ENCODE measurements at places on chromosomes 5 and 9.
A peak's percentile ranks its signal among the peaks of the same experiment; 100 is the strongest.

- no peak for DNase-seq
These were observed 6.1 kb downstream of the AFAP1L1 start for GRCh38 chr5:149277801-149278200.

- no peak for DNase-seq
These were observed 49.7 kb upstream of the FNIP1 start for GRCh38 chr5:131846536-131846935.

DNA sequence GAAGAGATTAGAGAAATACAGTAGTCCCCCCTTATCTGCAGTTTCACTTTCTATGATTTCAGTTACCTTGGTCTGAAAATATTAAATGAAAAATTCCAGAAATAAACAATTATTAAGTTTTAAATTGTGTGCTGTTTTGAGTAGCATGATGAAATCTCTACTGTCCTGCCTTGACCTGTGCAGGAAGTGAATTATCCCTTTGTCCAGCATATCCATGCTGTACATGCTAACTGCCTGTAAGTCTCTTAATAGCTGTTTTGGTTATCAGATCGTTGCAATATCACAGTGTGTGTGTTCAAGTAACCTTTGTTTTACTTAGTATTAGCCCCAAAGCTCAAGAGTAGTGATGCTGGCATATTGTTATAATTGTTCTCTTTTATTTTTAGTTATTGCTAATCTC, 11.2 kb upstream of the JAK2 start:
- DNase-seq, result no peak

GRCh38 chr9:126057121-126057825, 269.4 kb upstream of the MVB12B start:
- no peak for DNase-seq

GRCh38 chr9:9557804-9558334, 1054.9 kb downstream of the PTPRD start:
- DNase-seq, result no peak

GRCh38 chr9:127770905-127771569, 7.4 kb downstream of the SH2D3C start:
- DNase-seq, result peak; percentile 80

DNA sequence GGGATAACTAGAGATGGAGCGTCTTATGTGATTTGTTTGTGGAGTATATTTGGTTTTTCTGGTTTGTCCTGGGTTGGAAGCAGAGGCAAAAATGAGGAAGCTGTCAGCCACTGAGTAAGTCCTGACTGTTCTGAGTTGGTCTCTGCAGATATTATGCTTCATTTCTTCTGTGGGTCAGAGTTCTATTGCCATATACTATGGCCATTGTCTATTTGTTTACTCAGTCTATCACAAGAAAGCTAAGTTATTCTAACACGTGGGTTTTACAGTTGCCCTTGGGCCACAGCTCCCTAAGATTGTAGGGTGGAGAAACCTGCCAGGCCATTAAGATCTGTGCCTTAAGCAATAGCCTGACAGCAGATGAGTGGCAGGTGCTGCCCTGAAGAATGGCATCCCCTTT, 3.0 kb upstream of the CTSV start:
- no peak for DNase-seq

DNA sequence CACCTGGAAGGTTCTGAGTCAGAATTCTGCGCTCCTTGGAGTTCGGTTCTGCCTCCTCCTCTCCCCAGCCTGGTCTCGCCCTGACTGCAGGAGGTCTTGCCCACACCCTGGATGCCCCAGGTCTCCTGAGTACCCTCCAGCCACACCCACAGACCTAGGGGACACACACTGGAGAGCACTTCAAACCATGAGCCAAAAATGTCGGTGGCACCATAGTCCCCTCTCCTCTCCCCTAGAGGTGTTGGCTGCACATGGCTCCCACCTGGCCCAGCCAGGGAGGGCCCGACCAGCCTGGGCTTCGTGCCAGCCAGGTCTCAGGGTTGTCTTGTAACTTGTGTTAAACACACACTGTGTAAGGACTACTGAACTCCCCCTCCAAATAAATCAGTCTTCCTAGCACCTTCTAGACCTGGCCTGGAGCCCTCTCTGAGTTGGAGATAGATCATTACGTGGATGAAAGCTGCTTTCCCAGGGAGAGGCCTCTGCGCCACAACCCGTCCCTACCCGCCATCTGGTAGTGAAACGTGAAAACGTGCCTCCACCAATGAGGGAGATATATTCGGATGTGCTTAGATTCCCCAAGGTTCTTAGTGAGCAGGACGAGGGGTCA, 49.9 kb upstream of the CTSL start:
- no peak for DNase-seq

DNA sequence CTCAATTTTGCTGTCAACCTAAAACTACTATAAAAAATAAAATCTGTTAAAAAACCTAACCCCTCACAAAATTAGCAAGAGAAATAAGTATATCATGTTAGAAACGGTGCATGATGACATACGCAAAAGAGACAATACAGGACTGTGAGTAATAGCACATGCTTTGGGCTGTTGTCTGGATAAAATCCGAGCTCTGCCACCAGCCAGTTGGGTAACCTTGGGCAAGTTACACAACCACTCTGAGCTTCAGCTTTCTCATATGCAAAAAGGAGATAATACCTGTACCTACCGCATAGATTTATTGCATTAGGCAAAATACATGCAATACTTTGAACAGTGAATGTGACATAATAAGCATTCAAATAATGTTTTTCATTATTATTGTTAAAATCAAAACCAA, 481.7 kb downstream of the TLE1 start:
- DNase-seq, result no peak

DNA sequence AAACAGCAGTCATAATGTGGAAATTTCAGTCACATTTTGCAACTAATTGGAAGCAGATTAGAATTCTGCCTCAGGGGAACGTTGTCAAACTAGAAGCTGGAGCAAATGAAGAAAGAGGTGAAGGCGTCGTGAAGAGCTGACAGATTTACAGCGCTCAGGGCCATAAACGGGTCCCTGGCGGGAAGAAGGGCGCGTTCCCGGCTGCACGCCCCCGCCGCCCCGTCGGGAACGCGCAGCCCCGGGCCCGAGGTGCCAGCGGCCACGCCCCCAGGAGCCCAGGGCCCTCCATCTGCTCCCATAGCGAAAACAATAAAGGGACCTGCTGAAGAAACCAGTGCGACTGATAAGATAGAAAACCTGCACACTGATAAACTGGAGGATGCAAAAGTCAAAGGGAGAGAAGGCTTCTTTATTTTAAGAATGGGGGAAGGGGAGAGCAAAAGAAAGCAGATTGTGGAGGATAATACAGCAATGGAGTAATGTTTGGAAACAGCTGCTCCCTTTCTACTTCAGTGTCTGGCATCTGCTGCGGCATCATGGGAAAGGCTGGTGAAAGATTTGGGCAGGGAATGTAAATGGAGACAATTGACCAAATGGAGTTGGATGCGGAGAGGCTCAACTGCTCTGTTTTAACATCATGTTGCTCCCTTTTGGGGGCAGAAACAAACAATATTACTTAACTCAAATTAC, 11.1 kb downstream of the ZNF608 start:
- peak; percentile 34 for DNase-seq

- DNase-seq, result no peak
These were observed 255.8 kb downstream of the PRDM9 start for GRCh38 chr5:23763170-23763569.

GRCh38 chr5:138663009-138663408, 87.8 kb upstream of the HSPA9 start:
- no peak for DNase-seq

DNA sequence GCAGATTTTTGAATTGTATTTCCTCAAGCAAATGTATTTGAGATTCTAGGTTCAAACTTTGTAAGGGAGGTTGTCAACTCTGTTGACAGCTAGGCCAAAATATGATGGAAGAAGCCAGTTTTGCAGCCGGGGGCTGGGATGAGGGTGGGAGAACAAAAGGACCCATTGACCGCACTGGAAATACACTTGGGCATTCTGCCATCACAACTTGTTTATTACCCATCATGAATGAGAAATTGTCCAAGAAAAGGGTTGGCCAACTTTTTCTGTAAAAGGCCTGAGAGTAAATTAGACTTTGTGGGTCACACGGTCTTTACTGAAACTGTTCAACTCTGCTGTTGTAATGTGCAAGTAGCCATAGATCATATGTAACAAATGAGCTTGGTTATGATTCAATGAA, 221.3 kb upstream of the KLF9 start:
- DNase-seq, result no peak

GRCh38 chr5:160359816-160360215, 10.6 kb downstream of the C1QTNF2 start:
- no peak for DNase-seq

DNA sequence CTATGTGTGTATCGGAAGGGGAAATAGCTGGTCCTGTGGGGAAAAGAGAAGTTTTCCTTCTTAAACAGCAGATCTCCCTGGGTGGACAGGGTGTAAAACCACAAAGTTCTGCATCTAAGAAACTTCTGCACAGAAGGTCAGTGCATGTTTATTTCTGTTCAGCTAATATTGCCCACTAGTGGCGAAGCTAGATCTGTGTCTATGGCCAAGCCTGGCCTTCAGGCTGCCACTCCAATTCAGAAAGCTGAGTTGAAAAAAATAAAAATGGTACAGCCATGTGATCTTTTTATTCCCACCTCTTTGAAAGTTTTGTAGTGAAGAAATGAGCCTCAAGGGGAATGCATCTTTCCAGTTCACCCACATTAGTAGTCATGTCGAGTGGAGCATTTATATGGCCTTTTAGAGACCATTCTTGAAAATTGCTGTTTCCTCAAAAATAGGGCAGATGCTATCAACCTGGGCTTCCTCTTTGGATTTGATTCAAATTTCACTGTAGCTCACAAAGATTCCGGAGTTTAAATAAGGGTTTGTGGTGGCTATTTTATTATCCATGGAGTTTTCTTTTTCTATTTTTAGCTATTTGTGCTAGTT, 488.0 kb downstream of the PRELID2 start:
- DNase-seq, result no peak

DNA sequence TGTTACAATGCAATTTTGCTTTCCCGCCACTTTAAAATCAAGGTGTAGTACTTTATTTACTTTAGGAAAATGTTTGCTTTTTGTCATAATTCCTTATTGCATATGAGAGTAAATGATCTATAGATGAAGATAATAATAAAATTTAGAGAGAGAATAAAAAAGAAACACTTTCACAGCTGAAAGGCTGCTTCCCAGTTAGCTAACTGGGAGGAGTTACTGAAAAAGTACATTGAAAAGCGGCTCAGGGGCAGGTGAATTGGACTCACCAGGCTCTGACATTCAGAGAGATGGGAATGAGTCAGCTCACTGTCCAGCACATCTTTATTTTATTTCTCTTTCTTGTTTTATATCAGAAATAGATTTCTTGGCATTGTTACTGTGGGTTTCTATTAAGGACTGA, 131.7 kb upstream of the CCDC152 start:
- DNase-seq, result no peak

DNA sequence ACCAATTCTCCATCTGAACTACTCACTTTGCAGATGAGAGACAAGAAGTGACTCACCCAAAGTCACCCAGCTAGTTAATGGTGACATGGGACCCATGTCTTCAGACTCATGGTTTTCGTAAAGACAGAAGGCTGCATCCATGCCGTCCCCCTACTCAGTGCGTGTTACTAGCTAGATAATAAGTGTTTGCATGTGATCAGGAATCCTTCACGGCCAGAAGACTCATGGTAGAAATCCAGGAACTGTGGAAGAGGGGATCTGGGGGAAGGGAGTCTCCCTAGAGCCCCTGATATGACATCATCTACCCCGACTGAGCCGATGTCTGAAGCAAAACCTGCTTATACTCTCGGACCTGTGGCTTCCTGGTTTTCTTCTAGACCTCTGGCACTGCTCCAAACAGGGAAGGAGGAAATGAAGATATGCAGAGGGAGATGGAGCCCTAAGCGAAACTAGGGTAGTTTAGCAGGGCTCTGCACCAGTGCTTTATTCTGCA, 3.3 kb downstream of the RNF183 start:
- no peak for DNase-seq

DNA sequence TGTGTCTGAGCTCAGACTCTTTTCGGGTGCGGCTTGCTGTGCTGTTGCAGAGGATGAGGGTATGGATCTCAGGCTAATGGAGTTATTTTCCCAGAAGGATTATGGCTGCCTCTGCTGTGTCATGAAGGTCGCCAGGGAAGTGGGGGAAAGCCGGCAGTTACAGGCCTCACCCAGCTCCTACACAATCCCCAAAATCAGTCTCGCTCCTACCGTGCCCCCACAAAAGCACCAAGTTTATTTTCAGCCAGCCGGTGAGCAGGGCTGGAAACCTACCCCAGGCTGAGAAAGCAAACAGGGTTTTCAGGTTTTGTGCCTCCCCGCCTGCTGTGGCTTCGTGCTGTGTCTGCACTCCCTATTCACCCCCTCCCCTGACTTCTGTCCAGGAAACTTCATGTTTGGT, 113.3 kb downstream of the SLC24A2 start:
- DNase-seq, result no peak

DNA sequence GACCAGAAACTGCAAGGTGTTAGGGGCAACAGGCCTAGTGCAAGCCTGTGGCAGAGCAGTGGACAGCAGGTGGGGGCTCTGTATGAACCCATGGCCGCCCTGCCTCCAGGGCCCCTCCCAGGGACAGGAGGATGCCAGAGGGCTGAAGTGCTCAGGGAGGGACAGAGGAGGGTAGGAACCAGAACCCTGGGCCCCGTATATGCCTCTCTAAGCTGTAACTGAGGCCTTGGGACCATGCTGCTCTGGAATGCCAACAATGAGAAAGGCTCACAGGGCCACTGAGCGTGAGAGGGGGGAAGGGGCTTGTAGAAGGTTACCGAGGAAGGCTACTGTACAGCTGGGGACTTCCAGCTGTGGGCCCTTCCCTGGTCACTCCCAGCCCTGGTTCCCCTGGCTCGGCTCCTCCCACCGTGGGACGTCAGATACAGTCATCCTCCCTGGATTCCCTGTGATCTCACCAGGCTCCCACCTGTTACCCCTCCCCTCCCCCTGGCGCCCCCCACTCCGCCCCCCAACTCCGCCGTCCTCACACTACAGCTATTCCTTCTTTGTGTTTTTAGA, 21.1 kb downstream of the AQP7 start:
- no peak for DNase-seq

DNA sequence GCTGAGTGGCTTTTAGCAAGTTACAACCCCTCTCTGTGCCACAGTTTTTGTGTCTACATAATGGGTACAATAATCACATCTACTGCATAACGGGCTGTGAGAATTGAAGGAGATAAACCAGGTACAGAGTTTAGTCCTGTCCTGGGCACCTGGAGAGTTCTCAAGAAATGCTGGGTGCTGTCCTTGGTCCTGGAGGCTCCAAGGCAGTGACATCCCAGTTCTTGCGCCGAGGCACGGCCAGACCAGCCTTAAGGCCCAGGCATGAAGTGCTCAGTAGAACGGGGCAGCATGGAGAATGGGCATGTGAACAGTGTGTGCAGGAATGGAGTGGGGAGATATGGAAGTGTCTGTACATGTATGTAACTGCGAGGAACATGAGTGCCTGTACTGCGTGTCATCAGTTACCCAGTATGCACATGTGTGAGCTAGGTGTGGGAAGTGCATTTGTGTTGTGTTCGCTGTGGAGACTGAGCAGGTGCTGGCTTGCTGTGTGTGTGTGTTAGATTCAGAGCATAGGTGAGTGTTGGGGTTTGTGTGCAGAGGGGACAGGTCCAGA, 6.3 kb upstream of the UNC5A start:
- no peak for DNase-seq

GRCh38 chr5:65809817-65810531, 88.0 kb downstream of the NLN start:
- peak; percentile 41 for DNase-seq

- no peak for DNase-seq
These were observed 111.4 kb upstream of the ARRDC3 start for GRCh38 chr5:91494447-91494996.
